ENCODE measurements at places on chromosomes 3 and 15.

- DNase-seq = no peak
These were observed 59.1 kb upstream of the CA12 start for GRCh38 chr15:63440756-63441155.

DNA sequence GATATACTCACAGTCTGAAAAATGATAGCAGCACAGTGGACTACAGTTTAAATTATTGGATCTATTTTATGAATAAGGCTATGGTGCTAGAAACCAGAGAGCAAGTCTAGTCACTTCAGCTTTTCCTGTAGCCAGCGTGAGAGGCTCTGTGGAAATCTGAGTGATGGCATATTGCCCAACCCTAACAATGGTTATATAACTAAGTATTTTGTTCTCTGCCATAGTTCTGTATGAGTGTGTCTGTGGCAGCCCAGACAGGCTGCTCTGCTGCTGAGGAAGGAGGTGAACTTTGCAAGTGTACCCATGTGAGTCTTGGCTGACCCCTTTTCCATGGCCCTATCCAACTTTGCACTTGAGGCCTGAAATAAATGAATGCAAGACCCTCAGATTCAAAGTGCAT, 105.7 kb downstream of the LRTM1 start:
- DNase-seq = no peak

- DNase-seq = peak; percentile 97
These were observed 23.5 kb upstream of the TSC22D2 start for GRCh38 chr3:150384296-150385212.

GRCh38 chr15:85551221-85551832, 170.9 kb downstream of the AKAP13 start:
- no peak for DNase-seq

DNA sequence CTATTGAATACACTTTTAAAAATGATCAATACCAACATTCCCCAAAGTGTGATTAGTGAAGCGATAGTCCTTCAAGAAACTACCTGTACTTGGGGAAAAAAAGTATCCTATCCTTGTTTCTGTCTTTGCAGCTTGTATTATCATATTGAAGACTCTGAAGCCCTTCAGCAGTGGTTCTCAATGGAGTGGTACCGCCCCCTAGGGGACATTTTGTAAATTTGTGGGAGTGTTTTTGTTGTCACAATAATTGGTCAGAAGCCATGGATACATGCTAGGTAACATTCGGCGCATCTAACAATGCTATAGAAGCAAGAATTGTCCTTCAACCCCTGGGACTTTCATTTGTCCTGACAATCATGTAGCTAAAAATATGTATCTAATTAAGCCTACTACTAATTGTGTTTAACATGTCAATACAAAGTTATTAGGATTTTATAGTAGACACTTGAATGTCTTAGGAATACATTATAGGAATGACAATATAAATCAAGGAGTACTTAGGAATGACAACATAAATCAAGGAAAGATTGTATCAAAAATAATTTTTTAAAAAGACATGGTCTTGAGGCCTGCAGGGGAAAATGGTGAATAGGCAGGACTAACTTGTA, 53.7 kb downstream of the NMD3 start:
- DNase-seq = no peak

- peak; percentile 60 for DNase-seq
These were observed 72.6 kb upstream of the TNFSF10 start for GRCh38 chr3:172595664-172596393.

DNA sequence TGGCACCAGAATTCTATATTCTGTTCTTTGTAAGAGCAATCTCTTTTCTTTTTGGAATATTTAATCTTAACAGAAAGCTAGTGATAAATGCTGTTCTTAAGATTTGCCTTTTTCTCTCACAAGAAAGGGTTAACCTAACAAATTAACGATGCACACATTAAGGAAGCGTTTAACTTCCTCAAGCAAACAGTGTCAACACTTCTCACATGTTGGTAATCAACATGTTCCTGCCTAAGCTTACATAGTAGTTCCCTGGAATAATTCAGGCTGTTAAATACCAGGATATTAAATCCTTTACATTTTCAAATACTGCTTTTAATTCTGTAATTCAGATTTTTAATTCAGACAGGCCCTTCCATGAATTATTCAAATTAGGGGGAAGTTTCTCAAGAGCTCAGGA, 67.4 kb upstream of the RPL35A start:
- DNase-seq = no peak

DNA sequence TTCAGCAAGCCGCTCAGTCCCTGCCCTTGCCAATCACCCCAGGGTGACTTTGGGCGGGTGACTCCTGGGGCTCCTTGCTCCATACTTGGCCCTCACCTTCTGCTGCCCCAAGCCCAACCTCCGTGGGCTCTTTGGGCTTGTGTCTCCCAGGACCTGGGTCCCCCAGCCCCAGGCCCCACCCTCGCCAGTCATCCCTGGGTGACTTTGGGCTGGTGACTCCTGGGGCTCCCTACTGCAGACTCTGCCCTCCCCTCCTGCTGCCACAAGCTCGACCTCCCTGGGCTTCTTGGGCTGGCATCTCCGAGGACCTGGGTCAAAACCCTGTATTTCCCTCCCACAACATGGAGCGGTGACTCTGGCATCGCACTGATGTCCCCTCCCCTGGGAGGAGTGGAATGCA, 151.5 kb downstream of the GOLGA6L4 start:
- DNase-seq = no peak

DNA sequence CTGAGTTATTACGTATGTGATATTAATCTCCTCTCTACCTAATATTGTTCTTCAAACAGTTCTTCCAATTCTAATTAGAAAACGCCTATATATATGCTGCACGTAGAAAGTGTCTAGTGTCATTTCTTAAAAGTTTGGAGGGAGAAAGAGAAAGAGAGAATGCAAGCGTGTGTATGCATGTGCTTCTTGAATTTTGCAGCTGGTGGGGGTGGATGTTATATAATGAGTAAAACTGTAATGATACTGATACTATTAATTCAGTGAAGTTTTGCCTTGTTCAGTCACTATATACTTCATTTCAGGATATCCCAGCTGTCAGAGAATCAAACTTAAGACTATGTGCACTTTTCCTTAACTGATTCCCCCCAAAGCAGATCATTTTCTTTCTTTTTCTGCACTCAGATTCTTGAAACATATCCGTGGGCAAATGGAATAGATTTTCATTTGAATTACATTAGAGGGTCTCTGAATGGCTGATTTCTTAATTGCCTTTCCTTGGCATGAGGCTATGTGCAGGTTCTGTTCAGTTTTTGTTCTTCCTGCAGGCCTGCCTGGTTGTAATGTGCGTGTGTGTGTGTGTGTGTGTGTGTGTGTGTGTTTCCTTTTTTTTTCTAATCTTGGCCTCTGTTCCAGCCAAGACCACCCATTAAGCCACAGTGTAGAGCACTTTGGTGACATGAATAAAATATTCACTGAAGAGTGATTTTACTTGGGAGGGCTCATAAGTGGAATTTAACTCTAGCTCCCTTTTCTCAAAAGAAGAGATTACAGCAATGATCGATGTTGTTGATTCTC, 617.5 kb downstream of the RBMS3 start:
- no peak for DNase-seq

DNA sequence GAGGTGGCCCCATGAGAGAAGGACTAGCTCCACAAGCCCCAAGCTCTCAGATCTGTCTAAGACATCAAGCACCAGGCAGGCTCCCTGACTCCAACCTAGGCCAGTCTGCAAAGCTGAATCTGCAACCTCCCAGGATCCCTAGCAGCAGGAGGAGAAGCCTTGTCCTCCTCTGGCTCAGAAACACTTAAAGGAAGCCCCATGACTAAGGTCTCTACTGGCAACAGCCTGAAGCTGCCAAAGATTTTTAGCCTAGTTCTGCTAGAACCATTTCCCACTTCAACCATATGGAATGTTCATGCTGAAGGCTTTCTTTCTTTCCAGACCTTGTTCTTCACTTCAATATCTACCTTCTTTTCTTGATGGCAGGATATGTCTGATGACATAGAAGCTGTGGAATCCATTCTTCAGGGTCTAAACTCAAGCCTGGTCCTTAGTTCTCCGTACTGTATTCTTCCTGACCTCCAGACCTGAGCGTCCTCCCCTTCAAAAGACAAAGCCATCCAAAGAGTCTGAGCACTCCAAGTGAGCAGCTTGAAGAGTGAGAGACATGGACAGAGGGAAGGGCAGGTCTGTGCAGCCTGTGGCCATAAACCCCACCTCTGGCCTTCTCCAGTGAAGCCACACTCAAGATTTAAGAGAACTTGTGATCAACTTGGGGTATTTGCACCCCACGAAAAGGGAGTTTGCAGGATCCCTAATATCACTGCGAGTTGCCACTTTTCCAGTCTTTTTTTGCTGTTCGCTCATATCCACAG, 23.1 kb downstream of the SST start:
- DNase-seq = no peak

DNA sequence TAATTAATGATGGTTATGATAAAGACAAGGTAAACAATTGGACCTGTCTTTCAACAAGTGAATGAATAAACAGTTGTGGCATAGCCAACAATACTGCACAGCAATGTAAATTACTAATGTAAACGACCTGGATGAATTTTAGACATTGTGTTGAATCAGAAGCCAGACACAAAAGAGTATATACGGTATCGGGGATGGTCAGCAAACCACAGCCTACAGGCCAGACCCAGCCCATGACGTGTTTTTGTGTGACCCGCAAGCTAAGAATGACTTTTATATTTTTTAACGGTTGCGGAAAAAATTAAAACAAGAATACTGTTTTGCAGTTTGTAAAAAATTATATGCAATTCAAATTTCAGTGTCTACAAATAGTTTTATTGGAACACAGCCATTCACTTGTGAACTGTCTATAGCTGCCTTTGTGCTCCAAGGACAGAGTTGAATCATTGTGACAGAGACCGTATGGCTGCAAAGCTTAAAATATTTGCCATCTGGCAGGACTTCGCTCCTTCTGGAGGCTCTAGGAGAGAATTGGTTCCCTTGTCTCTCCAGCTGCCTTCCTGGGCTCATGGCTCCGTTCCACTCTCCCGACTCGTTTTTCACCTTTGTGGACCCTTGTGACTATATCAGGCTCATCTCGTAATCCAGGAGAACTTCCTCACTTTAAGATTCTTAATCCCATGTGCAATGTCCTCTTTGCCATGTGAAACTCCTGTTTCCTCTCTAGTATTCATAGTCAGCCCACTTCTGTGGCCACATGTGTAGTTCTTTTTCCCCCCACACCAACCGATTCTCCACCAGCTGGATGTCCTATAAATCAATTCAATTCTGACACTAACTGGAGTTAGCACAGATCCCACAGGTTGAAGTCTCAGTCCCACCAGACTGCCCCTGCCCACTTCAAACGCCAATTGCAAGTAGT, 72.7 kb downstream of the CMTM8 start:
- DNase-seq = no peak

Data from GM12878 (cell line).